Left colon (tissue), 2 donors: ENCODE measurements at places on chromosomes 7 and 10. TPM values are rescaled to one million over a fixed set of nuclear protein-coding genes. Genes with fewer than 3 reads are reported as not detected.
A peak's percentile ranks its signal among the peaks of the same experiment; 100 is the strongest.

DNA sequence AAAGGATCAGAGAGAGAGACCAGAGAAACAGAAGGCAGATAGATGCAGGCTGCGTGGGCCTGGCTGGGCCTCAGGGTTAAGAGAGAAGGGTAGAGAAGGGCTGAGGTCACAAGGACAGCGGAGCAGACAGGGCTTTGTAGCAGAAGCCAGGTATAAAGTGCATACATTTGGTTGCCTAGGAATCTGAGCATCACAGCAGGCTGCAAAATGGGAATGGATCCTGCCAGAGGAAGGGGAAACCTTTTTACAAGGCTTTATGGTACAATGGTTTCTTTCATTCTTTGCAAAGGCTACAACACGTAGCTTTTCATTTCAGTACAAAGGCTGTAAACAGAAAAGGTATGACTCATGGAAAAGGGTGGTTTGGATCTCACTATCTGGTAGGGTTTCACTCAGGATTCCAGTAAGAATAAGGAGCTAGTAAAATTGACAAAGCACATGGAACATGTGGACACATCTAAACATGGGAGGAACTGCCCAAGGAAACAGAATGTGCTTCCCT, 275.1 kb downstream of the DOCK4 start:
- no peak for DNase-seq

- no peak for DNase-seq
Measured at GRCh38 chr10:85318809-85319807, 990.7 kb downstream of the CCSER2 start.

- no peak for DNase-seq
Measured at GRCh38 chr10:11379771-11380170, 231.7 kb downstream of the USP6NL start.

DNA sequence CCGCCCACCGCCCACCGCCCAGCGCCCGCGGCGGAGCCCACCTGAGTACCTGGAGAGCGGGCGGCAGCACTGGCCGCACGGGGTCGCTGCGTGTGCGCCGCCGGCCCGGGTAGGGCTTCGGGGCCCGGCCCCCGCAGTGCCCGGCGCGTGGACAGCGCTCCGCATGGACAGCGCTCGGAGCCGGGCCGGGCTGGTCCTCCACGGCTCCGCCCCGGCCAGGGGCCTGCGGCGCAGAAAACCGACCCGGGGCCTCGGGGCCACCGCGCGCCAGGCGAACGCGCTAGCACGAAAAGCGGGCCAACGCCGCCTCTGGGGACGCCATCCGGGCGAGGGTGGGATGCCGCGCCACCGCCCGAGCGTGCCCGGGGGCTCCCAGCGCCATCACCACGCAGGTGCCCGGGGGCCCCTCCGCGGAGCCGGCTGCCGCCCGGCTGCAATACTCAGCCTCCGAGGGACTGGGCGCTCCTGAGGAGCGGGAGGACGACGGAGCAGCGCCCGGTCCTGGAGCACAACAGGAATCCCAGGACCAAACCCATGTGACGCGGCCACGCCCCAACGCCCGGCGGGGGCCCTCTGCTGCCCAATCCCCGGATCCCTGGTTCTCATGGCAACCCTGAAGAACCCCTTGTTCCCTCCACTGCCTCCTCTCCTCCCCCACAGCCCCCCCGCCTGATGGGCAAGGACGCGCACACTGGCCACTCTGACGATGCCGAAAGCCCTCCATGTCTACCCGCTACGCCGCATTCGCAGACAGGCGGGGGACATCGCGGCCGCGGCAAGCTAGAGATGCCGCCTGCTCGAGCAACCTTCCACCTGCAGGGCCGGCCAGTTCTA, at the start of gene GRB10:
Gene GRB10 (minus strand): TSS at position 522 of the 834 bp plus-strand sequence. CDS start 50,574 bp downstream, outside the sequence.
- peak; percentile 20 for DNase-seq

- DNase-seq, result no peak
Measured at GRCh38 chr7:235576-236395, 43.4 kb downstream of the FAM20C start.

DNA sequence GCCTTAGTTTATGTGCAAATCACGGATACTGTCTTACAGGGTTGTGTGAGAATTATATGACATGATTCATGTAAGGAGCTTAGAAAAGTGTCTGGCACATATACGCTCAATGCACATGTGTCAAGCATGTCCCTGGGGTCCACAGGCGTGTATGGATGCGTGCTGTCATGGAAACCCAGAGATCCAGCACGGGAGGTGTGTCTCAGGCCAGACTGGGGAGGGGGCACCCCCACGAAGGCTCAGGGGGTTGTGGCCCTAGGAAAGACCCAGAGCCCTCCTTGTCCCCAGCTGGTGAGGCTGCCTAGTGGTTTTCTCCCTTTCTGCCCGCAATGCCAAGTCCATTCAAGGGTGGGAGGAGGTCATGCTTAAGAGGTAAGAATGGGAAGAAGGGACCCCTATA, 9.1 kb downstream of the BTBD16 start:
- DNase-seq, result no peak

GRCh38 chr10:132889556-132889955, 52.8 kb downstream of the CFAP46 start:
- no peak for DNase-seq

OR2A7 gene
- total RNA-seq, result 29.5 TPM

FAM25C gene
- total RNA-seq, result not detected

WDR37 gene
- total RNA-seq, result 16.9 TPM

WNT8B gene
- total RNA-seq, result not detected
